Right atrium auricular region (tissue), 2 donors: ENCODE measurements at places on chromosomes 16 and 17.

DNA sequence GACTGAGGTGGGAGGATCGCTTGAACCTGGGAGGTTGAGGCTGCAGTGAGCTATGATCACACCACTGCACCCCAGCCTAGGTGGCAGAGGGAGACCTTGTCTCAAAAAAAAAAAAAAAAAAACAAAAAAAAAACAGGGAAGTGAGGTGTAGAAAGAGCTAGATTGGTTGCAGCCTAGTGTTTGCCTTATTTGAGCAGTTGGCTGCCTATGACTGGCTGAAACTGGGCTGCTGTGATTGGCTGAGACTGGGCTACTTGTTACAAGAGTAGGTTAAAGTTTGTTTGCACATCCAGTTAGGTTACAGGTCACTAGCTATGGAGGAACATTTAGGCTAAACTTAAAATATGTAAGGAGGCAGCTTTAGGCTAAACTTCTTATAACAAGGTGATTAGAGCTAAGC lies 5.7 kb downstream of the DHRS7B start:
- DNase-seq = no peak

DNA sequence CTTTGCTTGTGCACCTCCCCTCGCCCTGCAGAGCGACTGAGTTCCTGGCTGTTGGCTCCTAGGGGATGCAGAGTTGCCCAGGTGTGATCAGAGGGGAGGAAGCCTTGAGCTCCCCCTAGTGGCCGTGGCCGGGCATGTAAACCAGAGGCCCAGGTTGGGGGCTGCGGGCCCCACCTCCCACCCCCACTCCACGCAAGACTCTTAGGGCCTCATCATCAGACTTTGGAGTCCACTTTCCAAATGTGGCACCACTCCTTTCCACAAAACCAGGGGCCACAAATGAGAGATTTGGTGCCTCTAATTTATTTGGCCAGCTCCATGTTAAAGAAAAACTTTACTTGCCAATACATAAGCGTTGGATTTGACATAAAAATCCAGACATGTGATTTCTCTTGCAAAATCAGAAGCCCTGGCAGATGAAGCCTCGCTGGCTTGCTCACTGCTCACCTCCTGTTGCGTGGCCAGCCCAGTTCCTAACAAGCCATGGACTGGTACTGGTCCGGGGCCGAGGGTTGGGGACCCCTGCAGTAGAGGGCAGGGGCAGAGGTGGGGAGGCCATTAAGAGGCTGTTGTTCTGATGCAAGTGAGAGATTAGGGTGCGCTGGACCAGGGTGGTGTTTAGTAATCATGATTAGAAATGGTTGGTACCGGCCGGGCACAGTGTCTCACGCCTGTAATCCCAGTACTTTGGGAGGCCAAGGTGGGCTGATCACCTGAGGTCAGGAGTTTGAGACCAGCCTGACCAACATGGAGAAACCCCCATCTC lies 28.7 kb upstream of the GAS7 start:
- no peak for DNase-seq

GRCh38 chr17:79117905-79118487 lies 43.4 kb downstream of the ENGASE start:
- no peak for DNase-seq

GRCh38 chr17:40451420-40451819 lies 8.2 kb downstream of the IGFBP4 start:
- peak; percentile 88 for DNase-seq

- DNase-seq = no peak
Measured at GRCh38 chr17:76417499-76418143, 33.2 kb downstream of the SPHK1 start.

- DNase-seq = no peak
Measured at GRCh38 chr17:36133602-36134236, 30.1 kb downstream of the CCL4 start.

GRCh38 chr16:85635545-85636140 lies 22.5 kb downstream of the GSE1 start:
- no peak for DNase-seq

- DNase-seq = no peak
Measured at GRCh38 chr17:41498276-41498675, 7.1 kb downstream of the KRT13 start.

DNA sequence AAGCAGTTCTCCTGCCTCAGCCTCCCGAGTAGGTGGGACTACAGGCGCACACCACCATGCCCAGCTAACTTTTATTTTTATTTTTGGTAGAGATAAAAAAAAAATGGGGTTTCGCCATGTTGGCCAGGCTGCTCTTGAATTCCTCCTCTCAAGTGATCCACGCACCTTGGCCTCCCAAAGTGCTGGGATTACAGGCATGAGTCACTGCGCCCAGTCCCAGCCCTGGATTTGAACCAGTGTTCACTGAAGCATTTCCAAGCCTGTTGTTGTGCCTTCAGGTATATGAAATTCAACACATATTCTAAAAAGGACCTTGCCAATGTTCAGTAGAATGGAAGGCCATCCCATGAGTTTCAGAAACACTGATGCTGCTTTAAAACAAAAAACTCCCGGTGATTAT lies 165.3 kb downstream of the SLC39A11 start:
- DNase-seq = no peak
